ENCODE measurements at places on chromosomes 11 and 22. TPM values are rescaled to one million over a fixed set of nuclear protein-coding genes. Genes with fewer than 3 reads are reported as not detected.
A peak's percentile ranks its signal among the peaks of the same experiment; 100 is the strongest.

- peak; percentile 48 for DNase-seq
These were observed 54.7 kb upstream of the LYVE1 start for GRCh38 chr11:10622957-10623791.

GRCh38 chr11:19327280-19327679 lies 86.5 kb upstream of the E2F8 start:
- DNase-seq = no peak

- peak; percentile 4 for DNase-seq
These were observed at the start of gene TCN1 for GRCh38 chr11:59866397-59866796. TSS of gene TCN1 (minus strand) at chr11:59866487. CDS start at chr11:59866470, 17 bp downstream.

GRCh38 chr11:32960553-32961164 lies 55.0 kb upstream of the DEPDC7 start:
- peak; percentile 59 for DNase-seq

The GPR83 gene
- total RNA-seq = 0.48 TPM

DNA sequence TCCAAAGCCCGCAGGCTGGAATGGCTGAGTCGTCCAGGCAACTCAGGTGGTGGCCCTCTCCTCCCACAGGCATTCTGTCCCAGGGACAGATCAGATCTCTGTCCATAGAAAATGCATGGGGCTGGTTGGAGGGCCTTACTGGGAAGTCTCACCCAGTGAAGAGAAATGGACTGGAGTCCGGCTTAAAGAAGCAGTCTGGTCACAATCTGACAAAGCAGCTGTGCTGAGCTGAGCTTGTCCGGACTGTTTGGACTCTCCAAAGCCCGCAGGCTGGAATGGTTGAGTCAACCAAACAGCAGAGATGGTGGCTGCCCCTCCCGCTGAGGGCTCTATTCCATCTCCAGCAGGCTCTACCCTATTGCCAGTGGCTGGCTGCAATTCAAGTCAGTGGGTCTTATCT lies 14.4 kb upstream of the DEPDC7 start:
- no peak for DNase-seq

- DNase-seq = peak; percentile 13
These were observed 3.1 kb downstream of the GAB2 start for GRCh38 chr11:78414321-78415051.

The CEND1 gene
- 1.4 TPM for total RNA-seq

DNA sequence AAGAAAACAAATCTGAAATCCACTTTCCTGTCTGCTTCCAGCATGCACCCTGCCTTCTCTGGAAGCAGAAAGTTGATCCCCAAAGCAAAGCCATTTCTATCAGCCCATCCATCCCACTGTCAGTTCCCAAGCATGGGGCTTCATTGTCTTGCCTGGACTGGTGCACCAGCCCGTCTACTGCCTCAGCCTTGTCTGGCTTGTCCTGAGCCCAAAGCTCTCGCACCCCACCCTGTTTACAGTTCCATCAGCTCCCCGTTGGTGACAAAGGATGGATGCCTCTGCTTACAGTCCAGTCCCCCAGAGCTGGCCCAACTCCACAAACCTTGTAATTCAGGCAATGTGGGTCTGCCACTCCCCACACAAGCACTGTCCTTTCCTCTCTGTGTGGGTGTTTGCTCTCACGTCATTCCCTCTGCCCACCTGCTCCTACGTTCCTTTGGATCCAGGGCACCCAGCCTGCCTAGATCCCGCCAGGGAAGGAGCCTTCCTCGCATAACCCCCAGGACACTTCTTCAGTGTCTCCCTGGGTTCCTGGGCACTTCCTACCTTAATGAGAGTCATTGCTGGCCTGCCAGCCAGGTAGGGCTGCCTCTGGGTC lies 38.8 kb downstream of the FBLN1 start:
- DNase-seq = no peak

- DNase-seq = peak; percentile 88
These were observed 47.2 kb downstream of the MN1 start for GRCh38 chr22:27754247-27754887.

GRCh38 chr11:34064291-34064690 lies 12.8 kb downstream of the CAPRIN1 start:
- DNase-seq = no peak

The OR2AG2 gene
- 4.3 TPM for total RNA-seq

The VPREB1 gene
- total RNA-seq = 1.9 TPM

DNA sequence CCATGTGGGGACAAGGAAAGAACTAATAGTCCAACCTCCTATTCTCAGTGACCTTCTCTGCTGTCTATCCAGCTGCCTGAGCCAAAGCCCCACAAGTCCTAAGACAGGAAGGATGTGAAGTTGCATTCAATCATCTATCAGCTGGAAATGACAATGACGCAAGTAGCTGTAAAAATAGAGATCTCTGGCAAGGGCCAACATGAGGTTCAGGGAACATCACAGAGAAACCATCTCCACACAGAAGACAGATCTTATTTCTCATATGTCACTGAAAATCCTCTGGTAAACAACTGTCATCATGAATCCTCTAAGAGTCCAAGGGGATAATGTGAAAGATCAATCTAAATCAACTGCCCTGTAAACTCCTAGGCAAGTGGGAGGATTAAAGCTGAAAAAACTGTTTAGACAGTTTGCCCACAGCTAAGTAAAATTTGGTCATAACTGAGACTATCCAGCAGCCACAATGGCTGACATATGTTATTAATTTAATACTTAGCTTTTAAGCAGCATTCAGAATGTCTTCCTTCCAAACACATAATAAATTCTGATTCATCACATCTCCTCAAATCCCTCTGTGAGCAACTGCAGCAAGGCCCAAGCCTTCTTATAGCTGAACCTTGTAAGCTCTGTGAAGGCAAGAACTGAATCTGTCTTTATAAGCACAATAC lies 52.1 kb downstream of the ALG9 start:
- DNase-seq = peak; percentile 93

DNA sequence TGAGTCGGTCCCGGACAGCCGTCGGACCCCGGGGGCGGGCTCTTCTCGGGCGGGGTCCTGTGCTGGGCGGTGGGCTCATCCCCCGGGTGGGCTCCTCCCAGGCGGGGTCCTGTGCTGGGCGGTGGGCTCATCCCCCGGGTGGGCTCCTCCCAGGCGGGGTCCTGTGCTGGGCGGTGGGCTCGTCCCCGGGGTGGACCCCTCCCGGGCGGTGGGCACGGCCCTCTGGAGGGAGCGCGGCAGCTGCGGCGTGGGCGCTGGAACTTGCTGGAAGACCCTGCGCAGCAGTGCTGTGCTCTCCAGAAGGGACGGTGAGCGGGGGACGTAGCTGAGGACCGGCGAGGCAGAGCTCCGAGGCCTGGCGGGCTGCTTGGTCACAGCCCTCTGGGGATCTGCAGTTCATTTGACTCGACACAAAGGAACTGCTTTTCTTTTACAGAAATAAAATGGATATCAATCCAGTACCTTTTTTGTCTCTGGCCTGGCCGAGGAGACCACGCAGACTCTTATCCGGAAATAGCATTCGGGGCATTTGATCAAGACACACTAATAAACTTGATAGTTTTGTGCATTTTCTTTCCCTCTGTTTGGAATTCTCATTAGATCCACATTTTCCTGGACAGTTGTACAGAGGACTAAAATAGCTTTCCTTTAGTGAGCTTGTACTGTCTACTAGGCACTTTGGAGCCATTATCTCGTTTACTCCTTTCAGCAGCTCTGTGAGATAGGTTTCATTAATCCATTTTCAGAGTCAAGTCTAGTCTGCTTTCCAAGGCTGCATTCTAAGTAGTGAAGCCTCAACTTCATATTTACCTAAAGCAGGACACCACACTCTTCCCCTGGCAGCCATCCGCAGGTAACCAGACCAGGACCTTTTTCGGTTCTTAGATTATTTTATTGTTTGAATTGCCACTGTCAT lies 812 bp downstream of the JAM3 start:
- DNase-seq = peak; percentile 35

The TMPRSS5 gene
- total RNA-seq = not detected

- peak; percentile 40 for DNase-seq
These were observed 1.6 kb upstream of the ACY3 start for GRCh38 chr11:67651976-67652781.

- DNase-seq = no peak
These were observed 90.2 kb downstream of the SCN3B start for GRCh38 chr11:123564221-123564620.

DNA sequence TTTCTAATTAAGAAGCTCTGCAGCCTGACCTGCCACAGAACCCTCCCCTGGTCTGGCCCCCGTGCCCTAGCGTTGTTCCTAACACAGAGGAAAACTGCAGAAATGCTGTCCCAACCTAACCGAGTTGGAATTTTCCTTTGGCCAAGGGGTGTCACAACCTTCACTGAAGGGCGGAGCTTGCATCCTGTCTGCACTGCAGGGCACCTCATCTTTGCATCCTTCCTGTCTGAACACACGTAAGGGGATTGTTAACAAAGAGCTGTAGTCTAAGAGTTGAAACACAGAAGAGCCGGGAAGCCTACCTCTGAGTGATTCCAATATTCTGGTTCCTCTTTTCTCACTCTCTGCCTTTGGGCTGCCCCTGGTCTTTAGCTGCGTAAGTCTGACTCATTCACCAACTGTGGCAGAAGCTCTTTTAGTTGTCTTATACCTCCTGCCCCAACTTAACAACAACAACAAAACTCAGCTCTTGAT lies 1.6 kb downstream of the DIXDC1 start:
- DNase-seq = peak; percentile 61

DNA sequence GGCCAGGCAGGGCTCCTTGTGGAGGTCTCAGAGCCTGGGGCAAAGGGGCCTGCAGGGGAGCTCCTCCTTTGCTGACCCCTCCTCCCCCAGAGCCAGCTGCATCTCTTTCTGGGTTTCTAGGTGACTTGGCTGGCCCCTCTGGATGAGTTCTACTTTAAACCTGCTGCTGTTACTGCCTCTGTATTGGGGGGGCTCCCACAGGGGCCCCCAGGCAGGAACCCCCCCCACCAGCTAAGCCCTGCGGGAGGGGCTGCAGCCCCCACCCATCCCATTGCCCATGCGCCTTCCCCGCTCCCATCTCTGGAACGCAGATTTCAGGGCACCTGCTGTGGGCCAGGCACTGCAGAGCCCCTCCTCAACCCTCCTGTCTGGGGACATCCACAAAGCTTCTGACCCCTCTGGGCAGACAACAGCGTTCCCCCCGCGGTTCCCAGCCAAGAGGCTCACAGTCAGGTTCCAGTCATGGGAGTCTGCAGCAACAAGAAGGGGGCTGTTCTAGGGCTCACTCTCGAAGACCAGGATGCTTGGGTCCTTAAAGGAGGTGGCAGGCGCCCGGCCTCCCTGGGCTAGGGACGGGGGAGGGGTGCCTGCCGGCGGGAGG lies 815 bp upstream of the PLCB3 start:
- DNase-seq = no peak

The OR52E1 gene
- total RNA-seq = not detected

DNA sequence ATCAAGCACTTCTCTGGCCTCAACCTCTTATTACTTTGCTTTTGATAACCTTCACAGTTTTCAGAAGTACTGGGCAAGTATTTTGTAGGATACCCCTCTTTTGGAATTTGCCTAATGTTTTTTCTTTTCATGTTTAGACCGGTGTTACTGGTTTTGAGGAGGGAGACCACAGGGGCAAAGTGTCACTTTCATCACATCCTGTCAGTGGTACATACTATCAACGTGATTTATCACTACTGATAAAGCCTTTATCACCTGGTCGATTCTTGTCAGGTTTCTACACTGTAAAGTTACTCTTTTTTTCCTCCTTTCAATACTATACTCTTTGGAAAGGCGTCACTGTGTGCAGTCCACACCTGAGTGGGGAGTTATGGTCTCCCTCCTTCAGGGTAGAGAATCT lies 26.7 kb downstream of the QSER1 start:
- no peak for DNase-seq

- peak; percentile 48 for DNase-seq
These were observed 9.3 kb downstream of the MIF start for GRCh38 chr22:23903328-23903971.

- peak; percentile 30 for DNase-seq
These were observed at the start of gene BMAL1 for GRCh38 chr11:13277768-13278608. TSS of gene BMAL1 (plus strand) at chr11:13277790. CDS start at chr11:13354309, 76,519 bp downstream.

GRCh38 chr11:34809191-34810106 lies 106.7 kb downstream of the APIP start:
- peak; percentile 12 for DNase-seq

- no peak for DNase-seq
These were observed 36.1 kb upstream of the HTATIP2 start for GRCh38 chr11:20327377-20327935.

GRCh38 chr11:73157101-73158010 lies 15.2 kb upstream of the FCHSD2 start:
- peak; percentile 81 for DNase-seq

- no peak for DNase-seq
These were observed 32.8 kb downstream of the PITPNB start for GRCh38 chr22:27885977-27886842.

The DCHS1 gene
- total RNA-seq = 37.6 TPM

DNA sequence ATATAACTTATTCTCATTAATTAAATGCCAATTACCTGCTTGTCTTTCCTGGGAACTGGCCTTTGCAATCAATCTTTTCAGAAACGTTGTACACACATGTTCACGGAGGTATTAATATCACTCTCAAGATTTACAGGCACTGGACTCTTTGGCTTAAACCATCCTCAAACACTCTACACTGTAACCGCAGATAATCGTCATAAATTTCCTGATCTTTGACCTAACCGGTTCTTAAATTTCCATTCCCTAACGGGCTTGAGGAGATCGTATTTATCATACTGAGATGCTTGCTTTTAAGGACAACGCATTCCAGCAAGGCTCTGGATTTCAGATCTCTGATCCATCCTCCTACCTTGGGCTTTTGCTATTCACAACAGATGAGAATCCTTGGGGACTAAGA lies 72.8 kb downstream of the ARL14EP start:
- no peak for DNase-seq

GRCh38 chr11:88508418-88508758 lies 170.9 kb upstream of the CTSC start:
- DNase-seq = no peak

DNA sequence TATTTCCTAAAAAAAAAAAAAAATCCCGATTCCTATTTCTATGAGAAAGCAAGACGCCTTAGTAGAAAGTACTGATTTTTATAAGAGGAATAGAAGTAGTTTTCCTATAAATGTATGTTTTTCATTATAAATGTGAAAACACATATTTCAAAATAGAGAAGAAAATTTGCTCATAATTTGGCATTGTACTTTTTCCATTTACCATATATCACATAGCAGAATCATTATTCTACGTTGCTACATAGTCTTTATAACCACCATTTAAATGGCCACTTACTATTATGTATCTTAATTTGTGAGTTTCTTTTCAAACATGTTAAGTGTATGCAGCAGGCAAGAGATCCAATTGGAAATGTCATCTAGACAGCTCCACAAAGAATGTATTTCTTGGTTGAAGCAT lies 99.0 kb downstream of the CCDC34 start:
- DNase-seq = no peak

GRCh38 chr22:26494506-26494905 lies 10.8 kb downstream of the SRRD start:
- no peak for DNase-seq

The SNX32 gene
- 1.9 TPM for total RNA-seq

- DNase-seq = no peak
These were observed 255.5 kb downstream of the DYNC2H1 start for GRCh38 chr11:103364687-103365086.

Data from umbilical cord (tissue), 2 donors.